Activated T-cell treated with anti-CD3 and anti-CD28 coated beads for 4 hours (primary cell): ENCODE measurements at places on chromosomes 5 and 9.

DNA sequence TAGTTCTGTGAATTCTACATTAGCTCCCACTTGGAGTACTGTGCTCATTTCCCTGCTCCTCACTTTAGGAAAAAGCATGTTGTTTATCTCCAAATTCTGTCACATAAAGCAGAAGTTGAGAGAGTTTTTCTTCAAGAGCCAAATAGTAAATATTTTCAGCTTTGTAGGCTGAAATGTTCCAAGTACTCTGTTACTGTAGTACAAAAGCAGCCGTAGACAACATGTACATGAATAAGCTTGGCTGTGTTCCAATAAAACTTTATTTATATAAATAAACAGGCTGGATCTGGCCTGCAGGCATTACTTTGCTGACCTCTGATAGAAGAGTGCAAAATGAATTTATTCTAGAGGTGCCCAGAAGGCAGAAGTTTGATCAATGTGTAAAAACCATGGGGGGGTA is 73.0 kb upstream of the AGXT2 start:
- DNase-seq, result no peak

- DNase-seq, result no peak
Observed at GRCh38 chr9:127168756-127169574, 46.5 kb upstream of the ANGPTL2 start.

DNA sequence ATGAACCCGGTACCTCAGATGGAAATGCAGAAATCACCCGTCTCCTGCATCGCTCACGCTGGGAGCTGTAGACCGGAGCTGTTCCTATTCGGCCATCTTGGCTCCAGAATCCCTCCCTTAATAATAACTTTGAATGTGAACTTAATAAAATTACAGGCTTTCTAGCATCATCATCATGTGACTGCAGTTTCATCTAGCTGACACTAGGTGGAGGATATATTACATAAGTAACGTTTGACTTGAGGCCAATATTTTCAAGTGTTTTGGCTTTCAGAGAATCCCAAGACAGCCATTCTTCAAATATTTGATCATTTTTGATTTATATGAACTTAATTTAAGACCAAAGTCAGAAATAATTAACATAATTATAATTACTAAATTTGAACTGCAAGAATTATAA is 474.9 kb upstream of the CDH10 start:
- DNase-seq, result no peak

DNA sequence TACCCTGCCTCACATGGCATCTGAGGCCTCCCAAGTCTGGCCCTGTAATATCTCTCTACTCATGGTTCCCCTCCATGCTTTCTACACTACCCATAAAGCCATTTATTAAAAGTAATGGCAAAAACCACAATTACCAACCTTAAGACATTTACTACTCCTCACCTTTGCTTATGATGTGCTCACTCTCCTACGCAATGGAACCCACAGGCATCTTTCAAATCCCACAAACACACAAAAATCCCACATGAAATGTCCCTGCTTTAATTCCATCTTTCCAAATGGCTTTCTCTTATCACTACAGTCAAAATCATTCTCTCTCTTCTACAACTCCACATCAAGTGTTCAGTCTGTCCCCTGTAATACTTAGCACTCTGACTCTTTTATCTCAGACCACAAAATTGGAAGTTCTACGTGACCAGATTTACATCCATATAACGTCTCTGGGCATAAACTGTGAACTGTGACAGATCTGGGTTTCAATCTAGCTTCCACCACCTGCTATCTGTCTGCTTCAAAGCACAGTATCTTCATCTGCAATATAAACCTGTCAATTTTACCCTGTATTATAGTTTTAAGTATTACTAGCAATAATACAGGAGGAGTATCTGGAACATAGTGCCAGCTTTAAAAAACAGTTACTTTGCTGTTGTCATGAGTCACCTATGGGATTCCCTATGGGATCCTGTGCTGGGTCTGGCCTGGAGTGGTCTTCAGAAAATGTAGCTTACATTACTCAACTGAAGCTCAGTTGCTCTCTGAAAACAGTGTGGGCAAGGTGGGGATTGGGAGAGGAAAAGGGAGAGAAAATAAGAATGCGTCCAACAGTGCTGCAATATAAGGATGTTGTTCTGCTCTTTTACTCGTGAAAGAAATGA is 137.1 kb upstream of the TRIM32 start:
- no peak for DNase-seq

- peak; percentile 26 for DNase-seq
Observed at GRCh38 chr5:141681695-141682641, at the start of gene ARAP3. Gene ARAP3 (minus strand): TSS chr5:141682230. CDS start chr5:141680486, 1,744 bp downstream.

- no peak for DNase-seq
Observed at GRCh38 chr5:64836786-64837185, 68.1 kb downstream of the CWC27 start.

- no peak for DNase-seq
Observed at GRCh38 chr5:133873449-133873848, 95.0 kb downstream of the C5orf15 start.

- no peak for DNase-seq
Observed at GRCh38 chr5:78675956-78676730, 27.6 kb upstream of the LHFPL2 start.

DNA sequence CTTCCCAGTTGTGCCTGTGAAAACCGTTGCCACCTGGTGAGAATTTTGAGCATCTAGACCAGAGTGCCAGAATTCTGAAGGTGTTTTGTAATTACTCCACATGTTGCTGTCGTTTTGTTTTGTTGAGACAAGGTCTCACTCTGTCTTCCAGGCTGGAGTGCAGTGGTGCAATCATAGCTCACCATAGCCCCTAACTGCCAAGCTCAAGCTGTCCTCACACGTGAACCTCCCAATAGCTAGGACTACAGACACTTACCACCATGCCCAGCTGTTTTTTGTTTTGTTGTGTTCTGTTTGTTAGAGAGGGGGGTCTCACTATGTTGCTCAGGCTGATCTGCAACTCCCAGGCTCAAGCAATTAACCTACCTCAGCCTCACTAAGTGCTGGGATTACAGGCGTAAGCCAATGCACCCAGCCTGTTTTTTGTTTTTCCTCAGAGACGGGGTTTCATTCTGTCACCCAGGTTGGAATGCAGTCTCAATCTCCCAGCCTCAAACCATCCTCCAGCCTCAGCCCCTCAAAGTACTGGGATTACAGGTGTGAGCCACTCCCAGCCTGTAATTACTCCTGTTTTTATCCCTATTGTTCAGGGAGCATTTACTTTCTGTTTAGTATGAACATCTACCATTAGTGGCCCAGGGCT is 121.1 kb upstream of the DMRT1 start:
- DNase-seq, result no peak

- DNase-seq, result no peak
Observed at GRCh38 chr5:153885141-153885540, 153.6 kb downstream of the FAM114A2 start.

DNA sequence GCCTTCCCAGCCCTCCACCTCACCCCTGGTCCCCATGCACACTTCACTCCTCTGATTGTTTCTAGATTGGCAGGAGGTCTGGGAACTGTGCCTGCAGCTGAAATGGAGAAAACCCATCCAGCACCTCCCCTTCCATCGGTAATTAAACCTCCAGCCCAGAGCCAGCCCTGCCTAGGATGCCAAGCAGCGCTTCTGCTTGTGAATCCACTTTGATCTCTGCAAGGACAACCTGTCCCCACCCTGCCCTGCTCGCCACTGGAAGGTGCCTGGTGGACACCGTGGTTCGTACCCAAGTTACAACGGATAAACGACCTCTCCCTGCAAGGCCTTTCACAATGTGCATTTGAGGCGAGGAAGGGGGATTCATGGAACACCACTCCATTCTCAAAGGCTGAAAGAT is 50.6 kb downstream of the IRX2 start:
- DNase-seq, result no peak

GRCh38 chr9:75910731-75911130 is 20.3 kb downstream of the PCSK5 start:
- no peak for DNase-seq

DNA sequence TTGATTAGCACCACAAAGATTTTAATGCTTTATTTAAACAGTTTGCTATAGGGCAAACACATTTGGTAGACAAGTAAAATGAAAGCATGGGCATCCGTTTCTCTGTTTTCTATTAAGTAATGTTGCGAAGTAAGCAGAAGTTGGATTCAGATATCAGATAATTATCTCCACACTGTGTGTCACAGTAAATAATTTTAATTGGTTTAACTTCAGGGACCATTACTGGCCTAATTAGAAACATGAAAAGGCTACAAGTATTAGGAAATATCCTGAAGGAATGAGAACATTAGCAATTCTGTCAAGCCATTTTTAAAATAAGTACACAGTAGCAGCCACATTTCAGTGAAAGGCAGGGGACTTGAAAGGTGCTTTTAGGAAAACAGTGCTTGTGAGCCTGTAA is 975.4 kb downstream of the NR2F1-AS1 start:
- no peak for DNase-seq

DNA sequence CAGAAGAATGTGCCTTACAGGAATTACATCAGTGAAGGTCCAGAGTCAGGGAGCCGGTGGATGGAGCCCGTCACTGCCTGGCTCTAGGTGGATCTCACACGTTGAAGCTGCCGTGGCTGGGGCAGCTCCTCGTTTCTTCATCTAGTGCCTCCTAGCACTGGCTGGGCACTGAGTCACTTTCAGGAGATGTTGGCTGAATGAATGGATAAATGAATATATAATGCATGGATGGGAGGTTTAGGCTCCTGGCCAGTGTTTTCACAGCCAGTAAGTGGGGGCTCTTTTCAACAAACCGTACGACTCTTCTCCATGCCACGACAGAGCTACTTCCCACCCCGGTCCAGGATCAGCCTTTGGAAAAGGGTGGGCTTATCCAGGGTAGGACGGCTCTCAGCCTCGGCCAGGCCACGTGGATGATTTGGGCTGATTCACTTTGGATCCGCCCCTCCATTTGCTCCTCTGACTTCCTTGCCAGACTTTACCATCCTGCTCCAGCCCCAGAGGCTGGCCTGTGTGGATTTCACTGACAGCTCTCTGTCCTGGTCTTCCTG is 1.3 kb upstream of the SH3PXD2B start:
- no peak for DNase-seq

DNA sequence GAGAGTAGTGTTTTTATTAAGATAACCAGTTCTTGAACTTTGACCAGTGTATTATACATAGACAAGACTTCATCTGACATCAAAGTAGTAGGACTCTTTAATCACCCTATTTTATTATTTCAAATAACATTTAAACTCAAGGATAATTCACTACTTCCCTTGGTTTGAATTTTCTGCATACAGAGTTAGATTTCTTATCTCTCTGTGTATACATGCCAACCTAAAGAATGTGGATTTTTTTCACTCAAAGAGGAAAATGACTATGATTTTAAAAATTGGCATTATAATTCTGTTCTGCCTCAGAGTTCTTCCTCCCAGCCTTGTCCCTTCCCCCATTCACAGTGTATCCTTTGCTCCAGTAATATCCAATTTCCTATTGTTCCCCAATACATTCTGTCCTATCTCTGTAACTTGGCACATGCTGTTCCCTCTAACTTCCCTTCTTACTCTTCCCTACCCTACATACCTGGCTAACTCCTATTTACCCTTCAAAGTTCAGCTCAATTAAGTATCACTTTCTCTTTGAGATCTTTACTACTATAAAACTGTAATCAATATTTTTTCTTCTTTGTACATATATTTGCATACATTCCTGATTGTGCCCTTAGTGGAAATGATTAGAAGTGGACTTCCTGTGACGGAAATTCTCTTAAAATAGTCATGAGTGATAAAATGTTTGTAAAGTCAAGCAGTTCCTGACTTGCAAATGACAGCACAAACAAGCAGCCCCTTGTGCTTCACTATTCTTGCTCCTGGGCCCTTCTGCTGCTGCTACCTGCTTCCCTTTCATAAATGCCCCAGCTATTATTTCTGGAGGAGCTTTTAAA is 38.1 kb upstream of the DENND4C start:
- DNase-seq, result no peak

DNA sequence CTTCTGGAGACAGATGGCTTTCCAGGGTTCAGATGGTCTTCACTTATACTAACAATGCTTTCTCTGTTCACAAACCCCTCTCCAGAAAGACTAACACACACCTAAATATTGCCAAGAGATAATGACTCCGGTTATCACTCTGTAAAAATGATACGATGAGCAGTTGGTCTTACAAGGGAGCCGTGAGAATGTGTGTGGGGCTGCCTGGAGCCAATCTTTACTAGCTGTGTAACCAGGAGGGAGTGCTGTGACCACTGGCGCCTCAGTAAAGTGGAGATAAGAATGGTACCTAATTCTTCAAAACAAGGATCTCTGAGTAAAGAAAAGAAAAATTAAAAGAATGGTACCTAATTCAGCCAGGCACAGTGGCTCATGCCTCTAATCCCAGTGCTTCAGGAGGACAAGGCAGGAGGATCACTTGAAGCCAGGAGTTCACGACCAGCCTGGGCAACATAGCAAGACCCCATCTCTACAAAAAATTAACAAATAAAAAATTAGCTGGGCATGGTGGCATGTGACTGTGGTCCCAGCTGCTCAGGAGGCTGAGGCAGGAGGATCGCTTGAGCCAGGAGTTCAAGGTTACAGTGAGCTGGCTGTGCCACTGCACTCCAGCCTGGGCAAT is 39.9 kb upstream of the IL17B start:
- DNase-seq, result no peak

DNA sequence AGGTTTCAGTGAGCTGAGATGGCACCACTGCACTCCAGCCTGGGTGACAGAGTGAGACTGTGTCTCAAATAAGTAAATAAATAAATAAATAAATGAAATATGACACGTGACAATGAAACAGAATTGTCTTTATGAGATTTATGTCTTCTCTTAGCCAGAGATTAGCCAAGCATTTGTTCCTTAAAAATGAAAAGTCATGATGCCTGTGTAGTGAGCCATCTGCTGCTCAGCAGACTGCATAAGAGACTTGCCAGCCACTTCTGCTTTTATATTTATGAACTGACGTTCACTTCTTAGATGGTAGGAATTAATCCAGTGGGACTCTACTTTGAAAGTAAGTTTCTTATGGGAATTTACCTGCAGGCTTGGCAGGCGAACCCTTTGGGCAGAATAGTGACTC is 227.4 kb downstream of the NR3C1 start:
- no peak for DNase-seq

GRCh38 chr9:112168197-112168596 is 6.9 kb downstream of the SUSD1 start:
- DNase-seq, result no peak

DNA sequence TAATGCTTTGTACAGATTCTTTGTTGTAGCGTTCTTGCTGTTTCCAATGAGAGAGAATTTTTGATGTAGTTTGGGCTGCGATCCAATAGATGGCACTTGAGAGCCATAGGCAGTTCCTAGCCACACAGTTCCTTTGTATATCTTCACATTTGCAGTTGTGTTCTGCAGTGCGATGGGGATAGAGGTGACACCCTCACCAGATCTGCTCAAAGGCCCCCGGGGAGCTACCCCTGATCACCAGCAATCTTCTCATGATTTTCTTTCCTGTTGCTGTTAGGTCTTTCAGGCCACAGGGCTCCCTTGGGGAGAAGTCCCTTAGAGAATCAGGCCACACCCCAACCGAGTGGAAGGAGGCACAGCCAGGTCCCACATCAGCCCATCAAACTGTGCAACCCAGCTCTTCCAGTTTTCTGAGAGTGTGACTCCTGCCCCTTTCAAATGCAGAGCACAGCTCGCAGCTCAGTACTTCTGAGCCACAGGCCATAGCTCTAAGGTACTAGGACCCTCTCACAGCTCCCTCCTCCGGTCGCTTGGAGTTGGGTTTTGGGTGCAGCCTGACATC is 353.7 kb downstream of the SLCO4C1 start:
- no peak for DNase-seq

- DNase-seq, result no peak
Observed at GRCh38 chr5:142597546-142598337, 88.1 kb downstream of the FGF1 start.

- no peak for DNase-seq
Observed at GRCh38 chr5:17379100-17379951, 118.7 kb upstream of the TAF11L2 start.

- no peak for DNase-seq
Observed at GRCh38 chr5:36792560-36793180, 83.9 kb upstream of the NIPBL start.

- DNase-seq, result peak; percentile 35
Observed at GRCh38 chr5:178279723-178280438, 47.3 kb upstream of the PHYKPL start.
